ENCODE measurements at places on chromosomes 6 and 20. TPM values are rescaled to one million over a fixed set of nuclear protein-coding genes. Genes with fewer than 3 reads are reported as not detected.

MUC21 gene
- not detected for total RNA-seq

GRCh38 chr6:135183532-135184440, 2.7 kb downstream of the MYB start:
- DNase-seq = peak; percentile 84

DNA sequence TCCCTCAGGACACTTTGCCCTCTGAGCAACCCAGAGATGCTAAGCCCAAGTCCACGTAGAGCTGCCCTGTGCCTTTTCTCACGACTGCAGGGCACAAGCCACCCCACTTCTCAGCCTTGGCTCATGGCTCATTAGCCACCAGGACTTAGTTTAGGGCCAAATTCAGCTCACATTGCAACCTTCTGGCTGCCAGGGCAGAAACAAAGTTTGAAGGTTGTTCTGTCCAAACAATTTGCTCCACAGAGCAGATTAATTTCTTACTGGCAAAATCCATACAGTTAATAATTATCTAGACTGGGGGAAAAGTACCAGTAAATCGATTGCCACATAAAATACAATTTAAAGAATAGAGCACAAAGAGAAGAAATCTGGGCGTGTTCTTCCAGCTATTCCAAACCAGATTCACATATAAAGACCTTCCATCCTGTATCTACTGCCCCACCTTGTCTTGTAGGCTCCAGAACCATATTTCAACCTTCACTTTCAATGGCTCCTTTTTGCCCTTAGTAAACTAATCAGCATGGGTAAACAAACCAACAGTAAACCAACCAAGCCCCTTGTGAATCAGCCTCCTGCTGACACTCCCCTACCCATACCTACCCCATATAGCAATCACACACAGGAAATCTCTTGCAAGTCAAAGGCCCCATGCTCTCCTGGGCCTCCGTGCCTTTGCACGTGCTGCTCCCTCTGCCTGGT, 101.9 kb downstream of the QRSL1 start:
- DNase-seq = no peak

DNA sequence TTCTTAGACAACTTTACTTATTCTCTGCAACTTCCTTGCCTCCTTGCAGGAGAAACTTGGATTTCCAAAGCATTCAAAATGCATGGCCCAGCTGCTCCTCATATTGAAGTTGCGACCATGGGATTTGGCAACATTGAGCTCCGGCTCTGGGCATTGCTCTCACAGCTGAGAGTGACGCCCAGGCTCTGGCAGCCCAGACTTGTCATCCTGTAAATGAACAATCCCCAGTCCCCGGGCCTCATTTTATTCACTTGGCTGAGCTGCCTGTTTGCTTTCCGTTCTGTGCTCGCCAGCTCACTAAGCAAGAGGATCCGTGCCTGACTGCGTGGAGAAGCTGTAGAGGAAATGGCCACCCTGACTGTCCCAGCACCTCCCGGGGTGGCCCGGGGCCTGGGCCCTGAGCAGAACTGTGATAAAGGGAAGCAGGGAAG, 119.5 kb upstream of the CD93 start:
- no peak for DNase-seq

GRCh38 chr20:36873498-36874189, 2.3 kb upstream of the TLDC2 start:
- no peak for DNase-seq

GRCh38 chr20:24361541-24361940, 107.9 kb upstream of the SYNDIG1 start:
- no peak for DNase-seq

GRCh38 chr20:49541733-49542513, 26.0 kb downstream of the PTGIS start:
- peak; percentile 89 for DNase-seq

DNA sequence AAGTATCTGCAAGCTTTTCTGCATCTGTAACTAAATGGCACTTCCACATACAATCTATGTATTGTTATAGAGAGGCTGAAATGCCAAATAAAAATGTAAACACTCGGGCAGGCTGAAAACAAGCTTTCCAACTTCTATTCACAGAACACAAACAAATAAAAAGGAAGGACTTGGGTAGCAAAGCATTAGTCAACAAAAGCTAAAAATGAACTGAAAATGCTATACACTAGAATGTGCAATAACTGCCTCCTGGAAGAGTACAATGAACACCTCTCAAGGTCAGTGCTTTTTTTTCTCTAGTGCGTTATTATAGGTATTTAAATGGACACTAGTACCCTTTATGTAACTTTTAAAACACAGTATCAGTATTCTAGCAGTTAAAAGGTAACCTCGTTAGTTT, 31.4 kb downstream of the STK38 start:
- no peak for DNase-seq
